ENCODE measurements at places on chromosomes 4 and X.

DNA sequence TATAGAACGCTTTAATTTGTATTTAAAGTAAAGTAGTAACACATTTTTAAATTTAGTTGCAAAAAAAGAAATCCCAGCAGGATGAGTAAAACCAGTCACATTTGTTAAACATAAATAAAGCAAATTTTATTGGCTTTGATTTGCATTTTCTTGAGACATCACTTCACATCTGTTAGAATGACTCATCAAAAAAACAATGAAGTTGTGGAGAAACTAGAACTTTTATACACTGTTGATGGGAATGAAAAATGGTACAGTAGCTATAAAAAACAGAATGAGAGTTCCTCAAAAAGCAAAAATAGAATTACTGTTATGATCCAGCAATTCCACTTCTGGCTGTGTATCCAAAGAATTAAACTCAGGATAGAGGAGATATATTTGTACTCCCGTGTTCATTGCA lies 454.0 kb upstream of the KLHL4 start:
- no peak for DNase-seq

GRCh38 chr4:3706111-3706511 lies 60.1 kb upstream of the ADRA2C start:
- DNase-seq, result no peak

- no peak for DNase-seq
Measured at GRCh38 chrX:52363247-52363883, 5.5 kb upstream of the XAGE2 start.

DNA sequence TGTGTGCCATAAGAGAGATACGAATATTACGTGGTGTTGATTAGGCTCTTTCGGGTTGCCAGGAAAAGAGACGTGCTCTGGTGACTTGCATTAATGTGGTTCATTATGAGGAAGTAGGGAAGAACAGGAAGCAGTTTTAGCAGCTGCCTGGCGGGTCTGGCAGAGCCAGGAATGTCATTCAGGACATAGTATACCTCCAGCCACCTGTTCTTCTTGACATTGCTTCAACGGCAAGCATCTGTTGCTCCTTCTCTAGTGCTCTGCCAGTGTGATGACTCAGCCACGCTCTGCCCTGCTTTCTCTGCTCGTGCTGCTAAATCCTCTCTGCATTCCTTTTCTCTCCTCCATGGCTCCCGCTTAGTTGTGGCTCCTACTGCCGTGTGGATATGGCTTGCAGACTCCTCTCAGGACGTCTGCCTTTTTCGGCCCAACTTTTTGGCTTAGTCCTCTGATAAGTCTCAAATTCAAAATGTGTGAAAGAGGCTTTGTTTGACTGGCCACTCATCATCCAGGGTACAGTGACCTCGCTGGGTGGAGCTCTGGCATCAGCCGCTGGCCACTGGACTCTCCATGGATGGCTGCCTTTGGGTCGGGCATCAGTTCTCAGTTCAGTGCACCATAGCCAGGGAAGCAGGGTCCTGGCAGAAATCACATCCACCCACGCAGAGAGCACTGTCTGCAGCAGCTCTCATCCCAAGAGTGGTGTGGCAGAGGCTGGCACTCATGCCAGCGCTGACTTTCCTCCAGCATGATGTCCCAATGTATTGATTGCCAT lies 89.3 kb upstream of the KLF3 start:
- no peak for DNase-seq

DNA sequence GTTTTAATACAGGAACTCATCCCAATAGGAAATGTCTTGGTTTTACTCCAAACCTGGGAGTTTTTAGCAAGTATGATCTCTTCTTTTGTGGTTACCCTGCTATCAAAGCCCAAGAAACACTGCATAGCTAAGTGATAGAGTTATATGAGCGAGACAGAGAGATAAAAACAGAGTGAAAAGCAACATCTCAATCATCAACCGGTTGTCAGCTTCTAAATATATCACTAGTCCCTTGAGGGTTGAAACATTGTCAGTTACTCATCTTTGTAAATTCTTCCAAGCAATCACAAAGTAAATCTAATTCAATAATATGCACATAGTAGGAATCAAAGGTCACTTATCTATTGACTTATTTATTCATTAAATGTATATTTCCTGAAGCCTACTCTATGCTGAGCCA lies 483.9 kb downstream of the IDS start:
- no peak for DNase-seq

GRCh38 chr4:38166082-38166481 lies 205.9 kb downstream of the PTTG2 start:
- no peak for DNase-seq

DNA sequence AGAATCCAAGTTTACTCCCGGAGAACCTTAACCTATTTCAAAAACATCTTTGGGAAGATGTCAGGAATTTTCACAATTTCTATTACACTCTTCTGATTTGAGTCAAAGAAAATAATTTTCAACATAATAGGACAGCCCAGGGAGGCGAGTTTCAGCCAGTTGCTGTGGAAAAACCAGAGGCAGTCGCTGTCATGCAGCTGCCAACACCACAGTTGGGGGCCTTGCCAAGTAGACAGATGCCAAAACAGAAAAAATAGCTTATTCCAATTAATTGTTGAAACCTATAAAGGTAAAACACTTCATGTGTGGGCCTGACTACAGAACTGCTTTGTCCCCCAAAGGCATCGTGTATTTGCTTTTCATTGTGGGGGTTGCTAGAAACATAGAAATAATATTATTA lies 225.8 kb downstream of the DMD start:
- DNase-seq, result no peak

- no peak for DNase-seq
Measured at GRCh38 chrX:153642655-153643430, 4.2 kb upstream of the DUSP9 start.

DNA sequence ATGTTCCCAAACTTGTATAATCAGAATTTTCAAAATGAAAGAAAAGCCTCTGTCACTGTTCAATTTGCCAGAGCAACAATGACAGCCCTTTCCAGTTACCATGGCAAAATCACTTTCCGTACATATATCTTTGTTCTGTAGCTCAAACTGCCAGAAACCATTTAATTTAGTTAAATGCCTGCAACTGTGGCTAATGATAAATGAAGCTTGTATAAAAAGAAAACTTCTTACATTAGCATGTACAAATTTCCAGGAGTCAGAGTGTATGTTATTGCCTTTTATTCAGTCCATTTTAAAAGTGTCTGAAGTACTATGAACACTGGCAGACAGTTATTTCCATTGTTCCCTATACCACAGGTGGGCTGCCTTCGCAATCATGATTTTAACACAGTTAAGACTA lies 30.3 kb downstream of the ARAP2 start:
- no peak for DNase-seq

GRCh38 chr4:36142504-36142903 lies 101.8 kb downstream of the ARAP2 start:
- DNase-seq, result no peak

DNA sequence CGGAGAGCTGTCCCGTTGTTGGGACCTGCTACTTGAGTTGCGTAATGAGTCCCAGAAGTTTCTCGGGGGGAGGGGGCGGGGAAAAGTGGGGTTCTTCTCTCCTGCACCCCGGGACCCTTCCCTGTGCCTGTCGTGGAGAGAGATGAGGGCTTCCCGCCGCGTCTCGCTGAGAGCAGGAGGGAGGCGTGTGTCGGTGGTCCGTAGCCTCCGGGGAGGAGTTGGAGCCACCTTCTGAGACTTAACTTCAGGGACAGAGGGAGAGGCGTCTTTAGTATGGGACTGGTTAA lies 698 bp downstream of the AFF1 start:
- DNase-seq, result no peak

DNA sequence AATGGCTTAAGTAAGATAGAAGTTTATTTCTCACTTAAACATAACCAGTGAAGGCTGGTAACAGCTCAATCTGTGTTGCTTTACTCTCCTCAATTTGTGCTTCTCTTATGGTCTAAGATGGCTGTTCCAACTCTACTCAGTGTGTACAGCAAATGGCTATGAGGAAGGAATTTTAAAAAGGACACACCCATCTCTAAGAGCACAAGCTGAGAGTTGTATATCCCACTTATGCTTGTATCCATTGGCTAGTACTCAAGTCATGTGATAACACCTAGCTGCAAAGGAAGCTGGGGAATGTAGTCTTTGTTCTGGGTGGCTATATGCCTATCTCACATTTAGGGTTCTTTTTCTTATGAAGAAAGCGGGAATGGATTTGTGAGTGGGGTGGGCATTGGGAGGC lies 63.3 kb downstream of the GPAT3 start:
- no peak for DNase-seq

GRCh38 chr4:74499986-74500781 lies 55.2 kb downstream of the AREG start:
- no peak for DNase-seq

GRCh38 chrX:15988661-15989603 lies 134.3 kb upstream of the AP1S2 start:
- DNase-seq, result no peak

- no peak for DNase-seq
Measured at GRCh38 chrX:14694611-14695010, 165.3 kb downstream of the GLRA2 start.

DNA sequence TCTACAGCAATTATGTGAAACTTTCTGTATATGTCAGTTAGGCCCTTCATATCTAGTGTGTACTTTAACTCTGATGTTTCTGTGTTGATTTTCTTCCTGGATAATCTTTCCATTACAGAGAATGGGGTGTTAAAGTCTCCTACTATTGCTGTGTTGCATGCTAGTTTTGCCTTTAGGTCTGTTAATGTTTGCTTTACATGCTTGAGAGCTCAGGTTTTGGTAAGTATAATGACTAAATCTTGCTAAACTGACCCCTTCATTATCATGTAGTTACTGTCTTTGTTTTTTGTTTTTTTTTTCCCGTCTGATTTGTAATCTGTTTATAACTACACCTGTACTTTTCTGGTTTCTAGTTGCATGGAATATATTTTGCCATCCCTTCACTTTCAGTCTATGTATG lies 63.6 kb upstream of the UGT2B15 start:
- DNase-seq, result no peak

- peak; percentile 86 for DNase-seq
Measured at GRCh38 chrX:71111141-71111843, at the start of gene IL2RG. TSS of gene IL2RG (minus strand) at chrX:71111577. CDS start at chrX:71111539, 38 bp downstream.

DNA sequence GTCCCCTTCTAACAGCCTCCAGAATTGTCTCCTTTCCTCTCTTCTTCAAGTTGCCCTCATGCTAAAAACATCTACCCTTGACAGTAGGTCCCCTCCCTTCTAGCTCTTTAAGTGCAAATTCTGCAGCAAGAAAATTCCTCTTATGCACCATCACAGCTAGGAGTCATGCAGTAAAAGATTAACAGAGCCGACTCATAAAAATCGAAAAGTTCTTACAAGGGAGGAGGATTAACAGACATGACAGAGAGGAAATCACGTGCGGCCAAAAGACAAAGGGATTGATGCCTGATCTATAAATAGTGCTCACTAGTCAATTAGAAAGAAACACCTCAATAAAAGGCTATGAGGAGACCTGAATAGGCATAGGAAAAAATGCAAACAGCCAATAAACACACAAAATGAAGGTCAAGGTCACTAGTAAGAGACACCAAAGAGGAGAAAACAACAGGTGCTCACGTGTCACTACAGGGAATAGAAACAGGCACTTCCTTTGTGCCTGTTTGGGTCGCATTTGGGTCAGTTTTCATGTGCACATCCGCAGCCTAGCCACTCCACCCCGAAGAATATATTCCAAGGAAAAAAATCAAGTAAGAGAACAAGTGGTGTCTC lies 3.4 kb downstream of the RNF212 start:
- DNase-seq, result no peak

DNA sequence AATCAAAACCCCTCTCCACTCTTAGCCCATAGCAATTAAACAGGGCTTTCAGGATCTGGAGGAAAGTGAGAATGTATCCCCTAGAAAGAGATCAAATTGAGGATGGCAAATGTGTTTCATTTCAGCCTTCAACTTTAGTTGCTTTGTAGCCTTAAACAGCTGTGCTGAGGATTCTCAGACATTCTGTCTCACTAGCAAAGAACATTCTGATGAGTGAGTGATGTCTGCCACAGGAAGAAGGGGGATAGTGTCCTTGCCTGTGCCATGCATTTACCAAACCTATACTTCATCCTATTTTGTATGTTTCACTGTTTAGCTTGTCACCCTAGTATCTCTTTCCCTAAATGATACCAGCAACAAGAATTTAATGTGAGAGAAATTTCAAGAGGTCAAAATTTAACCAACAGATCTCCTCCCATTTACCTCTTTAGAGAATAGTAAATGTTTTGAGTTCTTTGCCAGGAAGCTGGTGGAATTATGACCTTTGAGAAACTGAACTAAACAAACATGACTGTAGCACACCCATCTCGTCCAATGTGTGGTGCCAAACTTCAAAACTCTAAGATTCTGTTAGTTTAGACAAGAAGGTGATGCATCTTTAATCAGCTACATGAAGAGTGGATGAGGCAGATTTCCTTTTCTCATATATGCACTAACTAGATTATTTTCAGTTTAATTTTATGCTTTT lies 165.6 kb downstream of the PALLD start:
- DNase-seq, result no peak

GRCh38 chrX:10620121-10620699 lies at the start of gene MID1:
TSS of gene MID1 (minus strand) at chrX:10620585. CDS start at chrX:10567547, 53,038 bp downstream.
- DNase-seq, result no peak

DNA sequence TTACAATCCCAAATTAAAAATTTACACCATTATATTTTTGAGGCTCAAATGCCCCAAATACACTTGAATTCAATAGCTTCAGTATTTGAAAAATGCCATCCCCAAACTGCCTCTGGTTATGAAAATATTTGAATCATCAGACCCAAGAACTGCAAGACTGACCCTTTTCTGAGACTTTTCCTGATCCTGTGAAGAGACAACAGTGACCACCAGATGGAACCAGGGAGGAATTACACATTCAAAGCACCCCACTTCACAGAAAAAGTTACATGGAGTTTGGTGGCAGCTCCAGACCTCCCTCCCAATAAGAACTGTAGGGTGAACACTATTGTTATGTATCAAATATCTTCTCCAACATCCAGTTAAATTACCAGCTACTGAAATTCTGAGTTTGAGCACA lies 44.0 kb upstream of the SCD5 start:
- DNase-seq, result no peak

- no peak for DNase-seq
Measured at GRCh38 chrX:41257801-41258200, 76.2 kb upstream of the DDX3X start.

GRCh38 chr4:3443750-3444309 lies 2.1 kb downstream of the HGFAC start:
- no peak for DNase-seq

DNA sequence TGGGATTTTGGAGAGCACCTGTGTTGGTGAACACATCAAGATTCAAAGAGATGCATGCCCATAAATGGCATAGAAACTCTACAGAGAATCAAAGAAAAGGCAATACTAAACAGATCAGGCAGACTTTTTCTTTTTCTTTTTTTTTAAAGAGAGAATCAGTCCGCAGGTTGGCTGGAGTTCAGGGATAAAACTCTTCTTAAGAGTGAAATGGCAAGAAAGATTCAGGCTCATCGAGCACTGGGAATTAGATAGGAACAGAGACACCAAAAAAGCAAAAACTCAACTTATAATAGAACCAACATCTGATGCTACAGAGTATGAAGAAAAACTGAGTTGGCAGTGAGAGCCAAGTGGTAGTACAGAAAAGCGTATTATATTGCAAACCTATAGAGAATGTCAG lies 314.3 kb downstream of the ARHGAP24 start:
- DNase-seq, result no peak
